GM12878 (cell line): ENCODE measurements at places on chromosomes 4 and X.

GRCh38 chr4:22190855-22191254, 242.3 kb upstream of the KCNIP4 start:
- no peak for DNase-seq

- no peak for DNase-seq
These were observed 67.6 kb downstream of the ENPEP start for GRCh38 chr4:110543577-110543976.

GRCh38 chr4:169060391-169061091, 50.5 kb upstream of the CBR4 start:
- DNase-seq: no peak

DNA sequence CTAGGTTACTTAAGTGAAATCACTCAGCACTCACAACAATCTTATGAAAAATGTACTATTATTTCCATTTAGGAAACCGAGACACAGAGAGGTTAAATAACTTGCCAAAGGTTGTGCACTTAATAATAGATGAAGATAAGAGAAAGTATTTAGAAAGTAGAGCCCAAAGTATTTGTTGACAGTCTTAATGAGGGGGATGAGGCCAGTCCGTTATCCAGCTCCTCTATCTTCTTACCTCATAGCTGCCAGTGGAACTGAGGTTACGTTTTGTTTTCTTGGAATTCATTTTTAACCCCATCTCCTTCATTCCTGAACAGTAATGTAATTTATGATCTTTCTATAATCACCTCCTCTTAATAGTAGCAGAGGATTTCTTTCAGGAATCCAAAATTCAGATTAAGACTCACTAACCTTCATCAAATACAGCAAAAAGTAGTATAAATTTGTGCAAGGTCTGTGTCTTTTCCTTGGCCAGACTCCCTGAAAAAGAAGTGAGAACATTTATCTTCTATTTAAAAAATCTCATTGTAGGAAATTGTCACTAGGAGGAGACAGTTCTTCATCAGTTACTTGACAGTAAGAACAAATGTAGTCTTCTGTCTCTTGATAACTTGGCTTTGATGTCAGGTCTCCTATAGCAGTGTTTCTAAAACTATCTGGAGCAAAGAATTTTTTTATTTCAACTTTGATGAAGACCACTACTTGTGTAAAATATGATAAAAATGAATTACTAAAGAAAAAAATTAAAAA, 35.5 kb downstream of the F8 start:
- DNase-seq: no peak

DNA sequence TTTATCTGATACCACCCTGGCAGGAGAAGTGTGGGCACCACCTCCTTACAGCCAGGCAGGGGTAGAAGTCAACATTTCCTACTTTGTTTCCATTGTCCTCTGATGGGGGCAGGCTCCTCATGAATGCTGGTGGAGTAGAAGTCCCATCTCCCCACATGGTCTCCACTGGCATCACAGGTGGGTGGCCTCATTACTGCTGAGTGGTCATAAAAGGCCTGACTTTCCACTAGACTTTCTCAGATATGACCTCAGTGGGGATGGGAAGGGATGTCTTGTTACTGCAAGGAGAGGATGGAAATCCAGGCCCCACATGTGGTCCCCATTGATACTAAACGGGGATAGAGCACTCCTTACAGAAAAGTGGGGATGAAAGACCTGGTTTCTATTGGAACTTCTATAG, 18.6 kb upstream of the BMP2K start:
- no peak for DNase-seq

DNA sequence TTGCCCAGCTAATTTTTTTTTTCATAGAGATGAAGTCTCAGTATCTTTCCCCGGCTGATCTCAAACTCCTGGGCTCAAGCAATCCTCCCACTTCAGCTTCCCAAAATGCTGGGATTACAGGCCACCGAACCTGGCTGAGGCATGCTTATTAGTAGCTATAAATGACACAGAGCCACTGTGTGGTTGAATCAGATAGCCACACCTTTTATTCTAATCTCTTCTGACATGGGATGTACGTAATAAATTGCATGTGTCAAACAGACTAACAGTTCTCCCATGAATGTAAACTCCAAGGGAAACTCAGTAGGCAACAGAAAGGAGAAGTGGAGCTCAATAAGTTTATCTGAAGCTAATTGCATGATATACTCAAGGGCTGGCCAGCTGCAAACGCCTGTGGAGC, 139.8 kb upstream of the VCX3A start:
- DNase-seq: no peak

- DNase-seq: no peak
These were observed 106.4 kb downstream of the RTL5 start for GRCh38 chrX:72025236-72025770.

DNA sequence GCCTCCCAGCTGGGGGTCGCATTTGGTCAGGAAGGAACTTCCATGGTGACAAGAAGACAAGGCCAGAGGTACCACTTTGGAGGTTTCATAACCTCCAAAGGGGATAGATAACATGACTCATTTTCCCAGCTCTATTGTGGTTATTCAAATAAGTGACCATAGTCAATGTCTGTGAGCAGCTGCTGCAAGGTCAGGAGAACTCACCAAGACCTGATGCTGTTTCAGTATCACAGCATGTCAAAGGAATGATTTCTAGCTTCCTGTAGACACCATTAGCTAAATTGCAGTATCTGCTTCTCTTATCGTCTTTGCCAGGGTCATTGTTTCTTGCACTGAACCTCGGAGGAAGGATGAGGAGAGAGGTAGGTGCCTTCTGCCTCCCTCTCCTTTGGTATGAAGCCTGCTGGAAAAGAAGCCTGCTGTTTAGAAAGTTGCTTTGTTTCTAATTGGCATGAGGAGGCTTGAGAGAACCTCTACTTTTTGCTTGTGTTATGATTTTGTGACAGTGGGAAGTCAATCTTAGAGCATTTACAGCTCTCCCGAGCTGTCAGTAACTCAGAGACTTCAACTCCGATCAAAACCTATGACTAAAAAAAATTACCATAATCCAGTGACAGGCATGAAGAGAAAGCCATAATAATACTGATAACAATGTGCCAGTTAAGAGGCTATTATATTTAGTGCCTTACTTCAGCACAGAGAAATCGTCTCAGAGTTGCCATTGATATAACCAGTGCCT, 38.0 kb upstream of the GATB start:
- DNase-seq: peak; percentile 57

DNA sequence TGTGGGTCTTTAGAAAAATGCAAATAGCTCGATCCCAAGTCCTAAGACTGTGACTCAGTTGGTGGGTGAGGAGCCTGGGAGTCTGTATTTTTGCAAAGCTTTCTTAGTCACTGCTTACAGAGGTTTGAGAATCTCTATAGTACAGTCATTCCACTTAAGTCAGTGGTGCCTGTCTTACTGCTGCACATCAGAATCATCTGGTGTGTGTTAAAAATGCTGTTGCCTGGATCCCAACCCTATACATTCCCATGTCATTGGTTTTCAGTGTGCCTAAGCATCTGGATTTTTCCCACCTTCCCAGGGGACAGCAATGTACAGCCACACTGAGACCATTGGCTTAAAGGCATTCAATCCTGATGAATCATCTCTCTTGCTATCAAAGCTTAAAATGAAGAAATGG, 21.0 kb upstream of the GEMIN8 start:
- no peak for DNase-seq

GRCh38 chr4:21203416-21203815, 503.2 kb downstream of the PACRGL start:
- DNase-seq: no peak
